ENCODE measurements at places on chromosomes 11 and 22.

DNA sequence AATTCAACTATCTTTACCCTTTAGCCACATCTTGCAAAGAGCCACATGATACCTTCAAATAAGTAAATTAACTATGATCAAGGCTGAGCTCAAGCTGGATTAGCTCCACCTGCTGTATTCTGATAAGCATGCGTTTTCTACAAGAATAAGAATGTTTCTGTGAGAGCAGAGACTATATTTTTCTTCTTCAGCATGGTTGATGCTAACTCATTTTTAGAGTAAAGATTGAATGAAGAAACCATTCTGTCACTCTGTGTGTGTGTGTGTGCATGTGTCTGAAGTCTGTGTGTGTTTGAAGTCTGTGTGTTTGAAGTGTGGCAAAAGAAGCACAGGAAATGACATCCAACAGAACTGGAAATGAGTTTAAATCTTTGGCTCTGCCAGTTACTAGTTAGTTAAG lies 12.0 kb upstream of the LAYN start:
- peak; percentile 27 for DNase-seq

- no peak for DNase-seq
These were observed 14.8 kb upstream of the MPPED1 start for GRCh38 chr22:43396934-43397457.

GRCh38 chr11:16289541-16289940 lies 66.8 kb downstream of the SOX6 start:
- DNase-seq, result no peak

- no peak for DNase-seq
These were observed 516.9 kb downstream of the TBC1D22A start for GRCh38 chr22:47279337-47279736.

DNA sequence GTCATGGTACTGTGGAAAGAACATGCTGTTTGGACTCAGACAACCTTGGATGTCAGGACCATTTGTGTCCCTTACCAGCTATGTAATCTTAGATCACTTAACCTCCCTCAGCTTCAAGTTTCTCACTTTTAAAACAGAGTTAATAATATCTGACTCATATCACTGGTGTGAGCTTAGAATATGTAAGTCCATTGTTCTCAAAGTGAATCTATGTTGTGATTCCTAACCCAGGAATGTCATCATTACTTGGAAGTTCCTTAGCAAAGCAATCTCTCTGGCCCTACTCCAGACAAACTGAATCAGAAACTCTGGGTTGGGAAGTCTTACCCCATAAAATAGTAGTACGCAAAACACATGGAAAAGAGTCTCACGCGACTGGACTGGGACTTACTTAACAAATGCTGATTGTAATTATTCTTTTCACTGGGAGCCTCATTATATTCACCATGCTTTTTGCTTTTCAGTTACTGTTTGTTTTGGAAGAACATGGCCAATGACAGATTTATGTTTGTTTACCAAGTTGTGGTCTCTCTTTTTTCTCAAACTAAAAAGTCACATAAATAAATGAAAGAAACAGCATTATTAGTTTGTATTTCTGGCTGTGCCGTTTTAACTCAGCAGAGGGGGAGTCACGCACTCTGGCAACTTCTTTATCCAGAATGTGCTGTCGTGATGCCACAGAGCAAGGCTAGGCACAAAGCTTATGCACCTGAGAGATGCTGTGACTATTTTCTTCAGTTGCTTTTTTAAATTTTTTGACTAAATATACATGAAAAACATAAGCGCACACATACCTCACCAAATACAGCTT lies 217.7 kb upstream of the CTSC start:
- DNase-seq, result no peak

DNA sequence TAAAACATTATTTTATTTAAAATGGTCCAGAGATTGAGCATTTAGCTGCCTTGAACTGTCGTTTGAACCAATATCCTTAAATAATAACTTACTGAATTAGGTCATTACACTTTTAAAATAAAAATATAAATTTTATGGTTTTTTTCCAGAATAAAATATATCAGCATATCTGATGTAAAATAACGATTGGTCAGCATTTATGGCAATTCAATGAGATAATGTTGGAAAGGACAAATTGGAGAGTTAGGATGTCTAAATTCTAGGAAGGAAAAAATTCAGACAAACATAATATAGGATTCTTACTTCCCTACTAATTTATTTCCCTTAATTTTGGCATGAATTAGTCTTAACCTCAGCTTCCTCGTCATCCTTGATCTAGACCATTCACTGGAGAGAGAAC lies 113.4 kb downstream of the GRIA4 start:
- no peak for DNase-seq

GRCh38 chr11:119218141-119218878 lies 12.2 kb downstream of the CBL start:
- no peak for DNase-seq

- no peak for DNase-seq
These were observed 1.4 kb downstream of the TNKS1BP1 start for GRCh38 chr11:57323167-57323854.

DNA sequence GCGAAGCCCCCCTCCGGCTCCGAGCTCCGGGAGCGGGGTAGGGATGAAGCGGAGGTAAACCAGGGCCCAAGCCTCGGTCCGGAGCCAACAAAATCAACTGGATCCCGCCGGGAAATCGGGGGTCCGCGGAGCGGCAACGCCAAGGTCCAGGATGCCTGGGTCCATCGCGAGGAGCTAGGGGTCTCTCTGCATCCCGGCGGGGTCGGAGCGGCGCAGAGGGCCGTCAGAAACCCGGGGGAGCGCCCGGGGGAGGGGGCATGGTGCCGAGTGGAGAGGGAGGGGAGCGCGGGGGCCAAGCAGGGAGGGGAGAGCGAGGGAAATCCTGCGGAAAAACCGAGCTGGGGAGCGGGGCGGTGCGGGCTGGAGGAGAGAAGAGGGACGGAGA lies 51.8 kb downstream of the SLC22A12 start:
- no peak for DNase-seq

GRCh38 chr11:41536021-41536568 lies 76.6 kb upstream of the LRRC4C start:
- no peak for DNase-seq

GRCh38 chr11:31509051-31509428 lies 382 bp downstream of the IMMP1L start:
- no peak for DNase-seq

- DNase-seq, result no peak
These were observed 13.2 kb upstream of the AIFM3 start for GRCh38 chr22:20953668-20954500.

- no peak for DNase-seq
These were observed 2.3 kb downstream of the DEPDC7 start for GRCh38 chr11:33017965-33018364.

- DNase-seq, result no peak
These were observed 8.0 kb downstream of the SELENOM start for GRCh38 chr22:31099386-31099785.

DNA sequence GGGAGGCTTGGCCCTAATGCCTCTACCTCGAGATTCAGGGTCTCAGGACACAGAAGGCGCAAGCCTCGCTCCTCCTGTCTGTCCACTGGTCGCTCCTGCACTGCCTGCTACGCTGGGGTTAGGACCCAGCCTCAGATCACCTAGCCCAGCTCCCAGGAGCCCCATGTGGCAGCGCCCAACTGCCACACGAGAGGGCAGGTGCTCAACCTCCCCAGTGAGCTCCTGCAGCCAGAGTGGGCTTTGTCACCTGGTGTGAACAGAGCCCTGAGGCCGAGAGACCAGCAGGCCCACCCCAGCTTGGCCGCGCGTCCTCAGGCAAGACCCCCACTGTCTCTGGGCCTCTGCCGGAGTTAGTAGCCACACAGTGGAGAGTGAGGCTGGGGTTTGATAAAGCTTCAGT lies 21.7 kb upstream of the PPARA start:
- no peak for DNase-seq

DNA sequence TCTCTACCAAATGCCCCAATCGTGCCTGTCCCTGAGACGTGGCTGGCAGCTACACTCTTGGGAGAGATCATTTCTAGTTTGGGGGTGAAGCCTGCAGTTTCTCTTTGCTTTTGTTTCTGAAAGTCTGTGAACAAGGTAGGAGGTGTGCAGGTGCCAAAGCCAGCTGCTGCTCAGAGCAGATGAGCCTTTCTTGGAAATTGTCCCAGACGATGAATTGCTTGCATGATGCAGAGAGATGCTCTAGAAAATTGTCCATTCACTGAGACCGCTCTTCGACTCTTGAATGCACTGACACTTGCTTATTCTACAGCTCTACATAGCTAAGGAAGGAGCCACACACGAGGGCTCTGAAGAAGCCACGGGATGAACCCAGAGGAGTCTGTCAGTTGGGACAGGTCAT lies 225.6 kb upstream of the E2F8 start:
- no peak for DNase-seq

DNA sequence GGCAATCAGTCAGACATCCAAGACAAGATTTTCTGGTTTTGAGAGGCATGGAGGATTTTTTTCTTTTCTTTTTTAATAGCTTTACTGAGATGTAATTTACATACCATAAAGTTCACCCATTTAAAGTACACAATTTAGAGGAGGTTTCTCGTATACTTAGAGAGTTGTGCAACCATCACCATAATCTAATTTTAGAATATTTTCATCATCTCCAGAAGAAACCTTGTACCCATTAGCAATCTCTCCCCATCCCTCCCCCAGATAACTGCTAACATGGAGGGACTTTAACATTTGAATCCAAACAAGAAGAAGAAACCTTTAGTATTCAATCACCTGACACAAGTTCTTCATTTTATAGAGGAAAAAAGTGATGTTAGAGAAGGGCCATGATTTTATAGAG lies 83.6 kb downstream of the CLPB start:
- DNase-seq, result no peak

DNA sequence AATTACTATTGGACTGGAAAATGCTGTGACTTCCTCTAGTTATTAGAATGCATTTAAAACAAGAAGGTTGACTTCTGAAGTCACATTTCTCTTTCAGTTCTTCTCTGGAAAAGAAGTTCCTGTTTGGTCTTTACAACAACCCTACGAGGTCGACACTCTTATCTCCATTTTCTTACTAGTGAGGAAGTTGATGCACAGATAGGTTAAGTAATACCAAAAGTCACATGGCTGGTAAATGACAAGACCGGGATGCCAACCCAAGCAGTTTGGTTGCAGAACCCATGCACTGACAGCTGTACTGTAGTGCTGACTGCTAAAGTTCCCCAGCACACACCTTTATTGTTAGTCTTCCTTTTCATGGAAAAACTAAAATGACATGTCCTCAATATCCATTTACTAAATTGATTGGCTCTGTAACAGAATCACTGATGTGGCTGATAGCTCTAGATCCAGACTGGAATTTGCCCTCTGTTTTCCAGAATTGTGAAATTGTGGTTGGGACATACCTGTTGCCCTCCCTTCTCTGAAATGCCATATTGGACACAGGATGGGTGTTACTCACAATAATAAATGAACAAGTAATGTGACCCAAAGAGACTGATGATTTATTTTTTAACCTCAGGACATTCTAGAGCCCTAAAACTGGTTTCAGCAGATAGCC lies 9.4 kb upstream of the TECTA start:
- no peak for DNase-seq

- no peak for DNase-seq
These were observed 80.7 kb downstream of the GGT1 start for GRCh38 chr22:24683691-24684090.

DNA sequence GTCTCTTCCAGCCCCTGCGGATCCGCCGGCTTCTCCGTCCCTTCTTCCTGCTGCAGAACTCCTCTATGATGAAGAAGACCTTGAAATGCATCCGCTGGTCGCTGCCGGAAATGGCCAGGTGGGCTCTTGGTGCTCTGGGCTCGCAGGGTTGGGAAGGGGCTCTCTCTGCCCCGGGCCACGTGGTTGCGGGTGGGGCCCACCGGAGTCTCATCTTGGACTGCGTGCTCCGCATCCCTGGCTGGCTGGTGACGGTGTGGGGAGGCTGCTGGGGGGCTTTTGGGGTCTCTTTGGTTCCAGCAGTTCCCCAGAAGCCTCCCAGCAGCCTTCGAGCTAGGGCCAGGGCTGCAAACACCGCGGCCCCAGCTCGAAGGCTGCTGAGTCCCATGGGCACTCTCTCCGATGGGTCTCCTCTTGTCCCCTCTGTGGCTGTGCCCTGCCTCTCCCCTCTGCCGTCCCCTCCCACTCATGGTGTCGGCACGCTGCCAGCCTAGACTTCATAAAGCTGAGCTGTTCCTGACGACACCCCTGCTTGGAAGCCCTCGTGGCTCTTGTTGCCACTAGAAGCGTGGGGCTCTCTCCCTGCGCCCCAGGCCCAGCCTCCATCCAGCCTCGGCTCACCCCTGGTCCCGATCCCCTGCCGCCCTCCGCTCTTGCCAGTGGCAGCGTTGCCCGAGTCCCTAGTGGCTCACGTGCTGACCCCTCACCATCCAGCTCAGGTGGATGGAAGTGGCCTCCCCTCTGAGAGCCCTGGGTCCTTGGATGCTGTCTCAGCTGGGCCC lies 14.3 kb downstream of the TPCN2 start:
- DNase-seq, result no peak

- no peak for DNase-seq
These were observed 347.8 kb downstream of the CNTN5 start for GRCh38 chr11:99368583-99368982.

DNA sequence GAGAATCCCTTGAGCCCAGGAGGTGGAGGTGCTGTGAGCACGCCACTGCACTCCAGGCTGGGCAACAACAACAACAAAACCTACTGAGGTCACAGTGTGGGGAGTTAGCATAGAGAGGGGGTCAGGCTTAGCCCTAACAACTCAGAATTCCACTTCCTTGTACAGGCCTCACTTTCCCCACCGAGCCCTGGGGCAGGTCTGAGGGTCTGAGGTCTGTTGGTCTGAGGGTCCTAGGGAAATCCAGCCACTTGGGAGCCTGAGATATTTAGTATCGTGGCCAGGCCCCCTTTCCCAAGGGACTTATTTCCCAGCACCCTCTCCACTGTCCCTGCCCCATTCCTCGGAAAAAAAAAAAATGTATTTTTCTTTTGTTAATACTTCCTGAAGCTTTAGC lies 34.8 kb upstream of the HORMAD2 start:
- no peak for DNase-seq
